Liver (tissue), 10 donors: ENCODE measurements at places on chromosomes 2 and 18. TPM values are rescaled to one million over a fixed set of nuclear protein-coding genes. Genes with fewer than 3 reads are reported as not detected.

COL3A1 gene
- 80.2 TPM for polyA plus RNA-seq

CD8B gene
- 0.89 TPM for polyA plus RNA-seq

TRIM54 gene
- polyA plus RNA-seq = 0.03 TPM

PPIL3 gene
- polyA plus RNA-seq = 9.1 TPM

LDLRAD4 gene
- polyA plus RNA-seq = 4.8 TPM

SP100 gene
- polyA plus RNA-seq = 21.9 TPM

ADRA2B gene
- 3.7 TPM for polyA plus RNA-seq
